T-cell (primary cell): ENCODE measurements at places on chromosomes 4 and X.

GRCh38 chrX:19855700-19856381 lies 31.6 kb downstream of the SH3KBP1 start:
- no peak for DNase-seq

GRCh38 chrX:121227888-121228287 lies 180.5 kb downstream of the GLUD2 start:
- no peak for DNase-seq

DNA sequence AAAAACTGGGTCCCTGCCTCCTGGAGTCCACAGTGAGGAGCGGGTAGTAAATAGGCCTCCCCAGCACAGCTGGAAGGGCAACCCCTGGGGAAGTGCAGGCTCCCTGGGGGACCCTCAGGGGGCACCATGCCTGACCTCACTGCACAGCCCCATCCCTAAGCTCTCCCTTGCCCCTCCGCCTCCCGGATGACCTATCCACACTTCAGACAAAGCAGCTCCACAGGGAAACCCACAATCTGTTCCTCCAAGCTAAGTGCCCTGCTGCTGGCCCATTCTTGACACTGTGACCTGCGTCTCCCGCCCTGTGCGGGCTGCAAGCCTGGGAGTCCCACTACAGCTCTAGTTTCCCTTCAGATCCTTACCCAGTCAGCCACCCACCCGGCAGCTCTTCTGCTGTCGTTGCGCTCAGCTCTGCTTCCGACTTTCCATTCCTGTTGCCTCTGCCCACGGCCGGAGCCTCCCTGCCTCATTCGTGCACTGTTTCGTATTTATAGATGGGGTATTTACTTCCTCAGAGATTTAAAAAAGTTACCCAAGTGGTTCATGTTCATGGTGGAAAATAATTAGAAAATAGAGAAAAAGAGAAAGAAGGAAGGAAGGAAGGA lies 47.0 kb upstream of the STOX2 start:
- no peak for DNase-seq

DNA sequence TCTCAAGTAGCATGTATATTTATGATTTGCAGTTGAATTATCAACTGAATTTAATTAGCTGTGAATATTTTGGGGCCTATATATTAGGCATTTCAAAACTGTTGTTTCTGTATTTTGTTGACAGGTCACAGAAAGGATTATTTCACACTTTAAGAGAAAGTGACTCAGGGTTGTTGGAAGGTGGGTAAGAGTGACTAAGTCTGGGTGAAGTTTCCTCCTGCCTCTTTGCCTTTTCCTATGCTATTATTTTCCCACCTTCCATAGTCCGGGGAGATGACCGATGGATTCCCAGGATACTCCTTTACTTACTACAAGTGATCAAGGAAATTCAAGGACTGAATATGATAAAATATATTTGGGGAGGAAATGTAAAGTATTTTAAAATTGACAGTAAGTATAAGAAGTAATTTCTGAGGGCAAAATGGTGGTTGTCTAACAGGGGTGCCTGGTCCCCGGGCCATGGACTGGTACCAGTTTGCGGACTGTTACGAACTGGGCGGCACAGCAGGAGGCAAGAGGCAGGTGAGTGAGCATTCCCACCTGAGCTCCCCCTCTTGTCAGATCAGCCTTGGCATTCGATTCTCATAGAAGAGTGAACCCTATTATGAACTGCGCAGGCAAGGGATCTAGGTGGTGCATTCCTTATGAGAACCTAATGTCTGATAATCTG lies 175.5 kb upstream of the GPRIN3 start:
- DNase-seq: no peak

DNA sequence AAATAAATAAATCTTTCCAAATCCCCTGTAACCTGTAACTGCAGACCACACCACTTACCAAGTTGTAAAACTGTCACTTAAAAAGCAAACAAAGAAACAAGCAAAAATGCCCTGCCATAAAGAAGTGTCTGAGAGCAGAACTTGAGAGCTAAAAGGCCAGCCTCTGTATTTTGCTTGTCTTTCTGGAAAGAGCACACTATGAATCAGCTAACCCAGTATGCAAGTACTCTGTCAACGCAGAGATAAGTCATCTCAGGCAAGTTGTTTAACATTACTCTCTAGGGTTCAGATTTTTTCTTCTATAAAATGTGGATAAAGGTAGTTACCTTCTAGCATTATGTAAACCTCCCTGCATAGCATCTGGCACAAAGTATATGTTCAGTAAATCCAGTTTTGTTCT lies 134.8 kb downstream of the HS3ST1 start:
- no peak for DNase-seq

DNA sequence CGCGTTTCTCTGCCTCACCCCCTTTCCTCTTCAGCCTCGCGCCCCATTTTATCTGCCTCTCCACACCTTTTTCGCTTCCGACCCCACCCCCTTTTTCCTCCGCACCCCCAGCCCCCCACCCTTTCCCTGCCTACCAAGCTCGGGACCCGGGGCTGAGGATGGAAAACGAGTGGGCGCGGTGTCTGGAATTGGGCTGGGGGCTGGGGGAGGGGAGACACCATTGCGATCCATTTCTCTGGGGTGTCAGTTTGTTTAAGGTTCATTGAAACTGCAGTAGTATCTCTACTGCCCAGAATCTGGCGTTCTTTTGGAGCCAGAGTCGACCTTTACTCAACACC lies 707 bp downstream of the SLC9A6 start:
- DNase-seq: no peak

GRCh38 chr4:78703079-78703478 lies 73.1 kb upstream of the BMP2K start:
- DNase-seq: no peak

DNA sequence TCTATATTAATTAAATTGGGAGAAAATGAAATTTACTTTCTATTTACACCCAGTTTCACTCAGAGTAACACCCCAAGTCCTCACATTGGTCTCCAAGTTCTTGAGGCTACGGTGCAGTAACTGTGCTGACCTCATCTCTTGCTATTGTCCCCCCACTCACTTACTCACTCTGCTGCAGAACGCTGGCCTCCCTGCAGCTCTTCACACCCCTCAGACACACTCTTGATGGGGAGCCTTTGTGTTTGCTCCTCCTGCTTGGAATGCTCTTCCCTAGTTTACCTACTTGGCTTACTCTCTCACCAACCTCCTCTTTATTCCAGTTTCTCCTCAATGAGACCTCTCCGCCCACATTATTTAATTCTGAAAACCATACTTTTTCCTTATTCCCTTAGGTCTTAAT lies 22.2 kb upstream of the SPARCL1 start:
- DNase-seq: no peak

DNA sequence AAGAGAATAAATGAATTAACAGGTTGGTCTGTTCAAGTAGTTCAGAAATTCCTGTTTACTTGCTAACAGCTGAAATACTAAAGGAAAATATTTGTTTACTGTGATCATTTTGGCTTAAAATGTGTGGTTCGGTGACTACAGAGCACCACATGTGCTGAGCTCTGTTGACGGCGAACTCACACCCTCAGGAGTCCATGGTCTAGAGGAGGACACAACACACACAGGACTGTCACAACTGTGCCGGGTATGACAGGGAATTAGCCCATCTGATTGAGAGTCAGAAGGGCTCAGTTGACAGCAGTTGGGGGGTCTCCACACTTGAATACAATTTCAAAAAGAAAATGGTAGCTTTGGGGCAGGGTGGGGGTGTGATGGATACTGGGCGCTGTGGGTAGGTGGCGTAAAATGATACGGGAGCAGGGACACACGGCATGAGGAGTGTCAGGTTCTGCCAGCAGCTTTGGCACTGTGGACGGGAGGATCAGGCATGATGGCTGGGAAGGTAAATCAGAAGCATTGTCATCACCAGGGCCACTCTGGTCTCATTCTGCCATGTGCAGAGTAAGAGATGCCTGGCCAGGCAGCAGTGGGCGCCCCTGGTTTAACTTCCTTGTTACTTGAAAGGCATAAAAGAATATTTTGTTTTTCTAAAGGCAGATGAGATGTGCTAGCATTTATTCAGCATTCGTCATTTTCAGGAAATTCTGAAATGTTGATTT lies 33.3 kb downstream of the CLDN22 start:
- DNase-seq: no peak

- DNase-seq: no peak
These were observed 15.2 kb upstream of the HMX1 start for GRCh38 chr4:8886612-8887406.
